ENCODE measurements at places on chromosomes 2 and 18.

DNA sequence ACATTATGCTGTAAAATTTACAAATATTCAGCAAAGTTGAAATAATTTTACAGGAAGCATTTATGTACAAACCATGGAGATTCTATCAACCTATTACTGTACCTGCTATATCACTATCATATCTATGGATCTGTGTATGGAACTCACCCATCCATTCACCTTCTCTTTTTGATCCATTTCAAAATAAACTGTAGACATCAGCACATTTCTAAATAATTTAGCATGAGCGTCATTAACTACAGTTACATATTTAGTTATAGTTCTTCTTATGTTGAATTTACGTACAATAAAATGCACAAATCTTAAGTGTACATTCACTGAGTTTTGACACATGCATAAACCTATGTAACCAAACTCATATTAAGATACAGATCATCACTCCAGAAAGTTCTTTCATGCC lies 127.8 kb upstream of the BCL2L11 start:
- DNase-seq: no peak

- no peak for DNase-seq
These were observed 152.0 kb downstream of the CAPN13 start for GRCh38 chr2:30655211-30655610.

DNA sequence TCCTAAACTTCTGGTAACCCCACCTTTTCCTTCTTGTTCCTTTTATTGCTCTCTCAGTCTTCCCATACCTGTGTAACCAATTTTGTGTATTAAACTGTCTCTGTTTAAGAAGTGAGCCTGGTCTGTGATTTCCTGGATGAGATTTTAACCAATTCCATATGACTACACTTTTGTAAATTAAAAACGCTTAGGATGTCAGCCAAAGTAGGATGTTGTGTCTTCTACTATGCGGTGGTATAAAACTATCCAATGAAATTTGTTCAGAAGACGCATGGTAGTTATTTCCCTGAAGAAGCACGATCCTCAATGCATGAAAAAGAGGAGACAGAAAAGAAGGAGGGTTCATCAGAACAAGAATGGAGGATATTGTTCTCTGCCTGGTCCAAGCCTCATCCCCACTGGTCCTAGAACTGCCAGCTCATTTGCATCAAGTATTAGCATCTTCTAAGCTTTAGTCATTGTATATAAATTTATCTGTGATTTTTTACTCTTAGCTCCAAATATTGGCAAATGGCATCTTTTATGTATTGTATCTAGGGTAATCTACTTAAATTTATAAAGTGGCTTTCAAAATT lies 127.4 kb downstream of the TGIF1 start:
- no peak for DNase-seq

GRCh38 chr2:10392951-10393639 lies 55.0 kb downstream of the ODC1 start:
- no peak for DNase-seq

DNA sequence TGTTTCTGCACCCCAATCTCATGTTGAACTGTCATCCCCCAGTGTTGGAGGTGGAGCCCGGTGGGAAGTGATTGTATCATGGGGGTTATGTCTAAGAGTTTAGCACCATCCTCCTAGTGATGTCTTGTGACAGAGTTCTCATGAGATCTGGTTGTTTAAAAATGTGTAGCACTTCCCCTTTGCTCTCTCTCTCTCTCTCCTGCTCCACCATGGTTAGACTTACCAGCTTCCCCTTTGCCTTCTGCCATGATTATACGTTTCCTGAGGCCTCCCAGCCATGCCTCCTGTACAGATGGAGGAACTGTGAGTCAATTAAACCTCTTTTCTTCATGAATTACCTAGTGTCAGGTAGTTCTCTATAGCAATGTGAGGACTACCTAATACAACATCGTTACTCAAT lies 396.9 kb upstream of the LRATD1 start:
- no peak for DNase-seq

DNA sequence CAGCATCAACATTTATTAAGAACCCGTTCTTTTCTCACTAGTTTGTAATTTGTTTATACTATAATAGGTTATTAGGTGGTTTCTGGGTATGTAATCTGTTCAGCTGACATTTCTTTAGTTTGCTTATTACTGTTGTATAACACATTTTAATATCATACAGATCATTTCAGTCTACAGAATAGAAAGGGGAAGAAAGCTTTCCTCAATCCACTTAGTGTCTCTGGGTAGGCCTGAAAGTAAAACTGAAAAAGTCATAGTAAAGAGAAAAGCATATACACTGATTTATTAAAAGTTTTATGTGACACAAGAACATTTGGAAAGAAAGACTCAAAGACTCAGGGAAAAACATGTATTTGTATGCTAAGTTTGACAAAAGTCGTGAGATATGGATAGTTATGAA lies 16.8 kb upstream of the KCNJ3 start:
- DNase-seq: no peak

- DNase-seq: no peak
These were observed 76.1 kb downstream of the EPB41L3 start for GRCh38 chr18:5467671-5468070.

DNA sequence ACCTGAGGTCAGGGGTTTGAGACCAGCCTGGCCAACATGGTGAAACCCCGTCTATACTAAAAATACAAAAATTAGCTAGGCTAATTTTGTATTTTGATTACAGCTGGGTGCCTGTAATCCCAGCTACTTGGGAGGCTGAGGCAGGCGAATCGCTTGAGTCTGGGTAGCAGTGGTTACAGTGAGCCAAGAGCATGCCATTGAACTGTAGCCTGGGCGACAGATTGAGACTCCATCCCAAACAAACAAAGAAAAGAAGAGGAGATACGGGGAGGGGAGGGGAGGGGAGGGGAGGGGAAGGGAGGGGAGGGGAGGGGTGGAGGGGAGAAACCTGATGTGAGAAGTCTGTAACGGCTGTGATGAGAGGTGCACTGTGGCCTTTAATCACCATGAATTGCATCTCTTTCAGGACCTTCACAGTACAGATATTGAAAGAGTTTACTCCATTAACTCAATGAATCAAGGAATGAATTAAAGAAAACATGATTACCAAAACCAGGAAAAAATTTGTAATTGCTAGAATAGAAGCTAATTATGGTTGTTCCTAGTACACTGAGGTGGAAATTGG lies 135.3 kb downstream of the CALCRL start:
- no peak for DNase-seq

GRCh38 chr2:127128445-127128904 lies 21.5 kb upstream of the BIN1 start:
- peak; percentile 22 for DNase-seq
